ENCODE measurements at places on chromosomes 7 and 10.

DNA sequence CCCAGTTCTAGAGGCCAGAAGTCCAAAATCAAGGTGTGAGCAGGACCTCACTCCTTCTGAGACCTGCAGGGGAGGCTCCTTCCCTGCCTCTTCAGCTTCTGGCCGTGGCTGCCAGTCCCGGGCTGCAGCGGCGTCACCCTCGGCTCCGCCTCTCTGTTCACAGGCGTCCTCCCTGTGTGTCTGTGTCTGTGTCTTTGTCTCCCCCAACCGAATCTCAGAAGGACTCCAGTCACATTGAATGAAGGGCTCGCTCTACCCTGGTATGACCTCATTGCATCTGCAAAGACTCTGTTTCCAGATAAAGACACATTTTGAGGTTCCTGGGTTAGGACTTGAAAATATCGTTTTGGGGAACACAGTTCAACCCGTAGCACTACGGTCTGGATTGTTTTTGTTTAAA, 33.1 kb upstream of the GALNT11 start:
- peak; percentile 66 for DNase-seq

- no peak for DNase-seq
These were observed 7.6 kb upstream of the ORAI2 start for GRCh38 chr7:102425639-102426267.

DNA sequence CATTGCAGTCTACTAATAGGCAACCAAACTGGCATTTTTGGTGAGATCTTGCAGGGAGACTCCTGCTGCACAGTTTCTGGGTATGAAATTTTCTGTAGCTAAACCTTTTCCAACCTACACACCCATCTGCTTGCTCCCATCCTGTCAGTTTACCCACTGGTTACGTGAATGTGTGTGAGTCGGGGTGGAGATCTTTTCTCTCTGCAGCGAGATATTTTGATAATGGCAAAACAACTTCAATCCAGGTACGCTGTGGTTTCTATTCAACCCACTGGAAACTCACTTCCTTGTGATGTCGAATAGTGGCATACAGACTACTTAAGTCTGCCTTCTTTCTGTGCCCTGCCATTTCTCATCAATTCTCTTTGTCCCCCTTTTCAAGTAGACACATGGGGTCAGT, 4.5 kb downstream of the PLEKHA1 start:
- DNase-seq, result no peak

- DNase-seq, result no peak
These were observed 537.1 kb upstream of the FOXK1 start for GRCh38 chr7:4144811-4145510.

DNA sequence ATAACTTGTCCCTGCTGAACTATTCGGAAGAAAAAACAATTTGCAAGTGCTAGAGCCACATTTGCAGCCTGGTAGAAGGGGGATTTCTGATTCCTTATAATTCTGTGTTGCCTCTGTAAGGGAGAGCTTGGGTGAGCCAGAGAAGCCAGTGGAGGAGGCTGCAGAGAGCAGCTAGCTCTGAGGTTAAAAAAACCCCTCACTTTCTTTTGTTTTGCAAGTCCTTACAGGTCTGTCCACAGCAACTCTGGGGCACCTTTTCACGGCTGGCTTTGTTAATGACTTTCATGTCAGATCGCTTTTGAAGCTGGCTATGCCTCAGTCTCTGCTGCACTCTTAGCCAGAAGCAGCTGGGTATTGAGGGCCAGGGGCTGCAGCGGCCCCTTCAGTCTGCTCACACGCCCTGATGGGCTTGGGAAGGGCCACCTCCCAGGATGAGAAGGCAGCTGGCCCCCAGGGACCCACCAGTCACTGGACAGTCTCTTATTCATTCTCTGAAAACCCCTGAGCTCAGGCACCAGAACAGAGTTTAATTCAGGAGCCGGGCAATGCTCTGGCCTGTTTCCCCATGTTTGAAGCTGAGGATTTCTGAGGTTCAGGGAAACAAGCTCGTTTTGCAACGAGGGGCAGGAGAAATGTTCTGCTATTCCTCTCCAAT, 30.9 kb downstream of the TRIM8 start:
- DNase-seq, result no peak

GRCh38 chr10:118543714-118544400, 51.6 kb downstream of the PRLHR start:
- DNase-seq, result peak; percentile 35

- no peak for DNase-seq
These were observed 19.5 kb downstream of the GLI3 start for GRCh38 chr7:42217548-42217947.

DNA sequence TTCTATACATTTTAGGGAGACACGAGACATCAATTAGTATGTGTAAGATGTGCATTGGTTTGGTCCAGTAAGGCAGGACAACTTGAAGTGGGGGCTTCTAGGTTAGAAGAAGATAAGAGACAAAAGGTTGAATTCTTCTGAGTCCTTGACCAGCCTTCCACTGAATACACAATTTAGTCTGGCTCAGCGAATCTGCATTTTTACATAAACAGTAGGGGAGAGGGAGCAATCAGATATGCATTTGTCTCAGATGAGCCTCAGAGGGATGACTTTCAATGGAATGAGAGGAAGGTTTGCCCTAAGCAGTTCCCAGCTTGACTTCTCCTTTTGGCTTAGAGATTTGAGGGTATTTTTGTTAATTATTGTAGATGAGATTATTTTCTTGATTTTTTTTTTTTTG, 20.0 kb upstream of the C10orf90 start:
- no peak for DNase-seq

DNA sequence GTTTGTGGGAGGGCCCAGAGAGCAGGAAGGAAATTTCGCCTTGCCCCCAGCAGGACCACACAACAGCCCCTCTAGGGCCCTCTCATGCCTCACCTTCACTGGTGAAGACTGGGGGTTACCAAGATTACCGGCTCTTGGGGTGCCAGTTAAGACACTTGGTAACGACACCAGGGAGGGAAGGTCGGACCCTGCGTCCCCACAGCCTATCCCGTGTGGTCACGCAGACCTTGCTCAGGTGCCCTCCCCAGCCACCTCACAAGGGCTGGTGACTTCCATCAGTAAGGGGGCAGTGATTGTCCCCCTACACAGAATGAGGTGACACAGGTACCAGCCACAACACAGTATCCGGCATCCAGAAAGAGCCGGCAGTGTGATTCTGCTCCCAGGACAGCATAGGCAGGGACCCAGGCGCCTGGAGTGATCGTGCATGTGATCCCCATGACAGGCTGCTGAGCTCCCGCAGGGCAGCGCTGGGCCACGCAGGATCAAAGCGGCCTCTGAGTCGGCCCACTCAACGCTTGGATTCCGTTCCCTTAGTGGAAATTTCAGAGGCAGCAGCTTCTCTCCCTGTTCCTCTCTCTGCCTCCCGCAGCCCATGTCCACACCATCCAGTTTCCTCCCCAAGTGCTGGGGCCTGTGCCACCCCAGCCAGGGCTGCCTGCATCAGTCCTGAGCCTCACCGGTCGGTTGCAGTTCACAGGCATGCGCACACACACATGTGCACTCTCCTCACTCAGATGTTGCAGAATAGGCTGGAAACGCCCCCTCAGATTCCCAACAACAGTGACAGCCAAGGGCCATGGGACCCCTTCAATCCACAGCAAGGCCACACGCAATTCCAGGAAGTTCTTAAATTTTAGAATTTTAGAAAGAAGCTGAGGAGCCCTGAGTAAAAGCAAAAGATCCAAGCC, 35.8 kb downstream of the CAMK2B start:
- no peak for DNase-seq

GRCh38 chr10:58281092-58281752, 12.3 kb downstream of the CISD1 start:
- DNase-seq, result no peak

DNA sequence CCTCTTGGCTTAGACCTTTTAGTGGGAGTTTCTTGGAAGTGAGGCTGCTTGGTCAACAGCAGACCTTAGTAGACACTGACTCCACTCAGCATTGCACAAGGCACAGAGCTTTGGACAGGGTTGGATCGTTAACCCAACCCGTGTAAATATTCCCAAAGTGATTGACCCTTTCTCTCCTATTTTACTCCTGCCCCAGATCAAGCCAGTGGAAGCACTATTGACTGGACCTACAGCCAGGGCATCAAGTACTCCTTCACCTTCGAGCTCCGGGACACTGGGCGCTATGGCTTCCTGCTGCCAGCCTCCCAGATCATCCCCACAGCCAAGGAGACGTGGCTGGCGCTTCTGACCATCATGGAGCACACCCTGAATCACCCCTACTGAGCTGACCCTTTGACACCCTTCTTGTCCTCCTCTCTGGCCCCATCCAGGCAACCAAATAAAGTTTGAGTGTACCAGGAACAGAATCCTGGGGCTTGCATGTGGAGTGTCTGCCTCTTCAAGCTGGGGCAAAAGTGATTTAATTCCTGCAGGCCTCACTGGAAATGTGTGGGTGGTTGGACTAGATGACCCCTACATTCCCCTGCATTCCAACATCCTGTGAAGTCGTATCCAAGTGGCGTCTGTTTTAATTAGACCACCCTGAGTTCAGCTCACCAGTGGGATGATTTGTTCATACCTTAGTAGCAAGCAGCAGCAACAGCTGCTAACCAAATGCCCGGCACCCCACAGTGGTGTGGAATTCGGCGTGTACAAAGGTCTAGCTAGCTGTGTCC, 7.5 kb downstream of the CPA1 start:
- DNase-seq, result no peak

DNA sequence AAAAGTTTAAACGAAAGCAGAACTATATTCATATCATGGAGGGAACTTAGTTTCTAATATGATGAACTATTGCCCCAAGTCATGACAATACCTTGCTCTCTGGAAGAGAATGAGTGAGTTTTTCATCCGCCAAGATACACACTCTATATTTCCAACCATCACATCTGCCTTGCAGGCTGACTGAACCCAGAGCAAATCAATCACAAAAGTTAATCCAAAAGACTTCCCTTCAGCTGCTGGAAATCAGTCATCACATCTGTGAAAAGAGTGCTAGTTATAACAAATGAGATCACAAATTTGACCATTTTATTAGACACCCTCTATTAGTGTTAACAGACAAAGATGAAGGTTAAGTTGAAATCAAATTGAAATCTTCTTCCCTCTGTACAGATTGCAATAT, 261.7 kb upstream of the PRKCQ start:
- DNase-seq, result no peak

All from anterior cingulate cortex (tissue), 58 donors.